ENCODE measurements at places on chromosomes 4 and X.

- DNase-seq = no peak
Observed at GRCh38 chrX:13396924-13397323, 77.1 kb upstream of the ATXN3L start.

DNA sequence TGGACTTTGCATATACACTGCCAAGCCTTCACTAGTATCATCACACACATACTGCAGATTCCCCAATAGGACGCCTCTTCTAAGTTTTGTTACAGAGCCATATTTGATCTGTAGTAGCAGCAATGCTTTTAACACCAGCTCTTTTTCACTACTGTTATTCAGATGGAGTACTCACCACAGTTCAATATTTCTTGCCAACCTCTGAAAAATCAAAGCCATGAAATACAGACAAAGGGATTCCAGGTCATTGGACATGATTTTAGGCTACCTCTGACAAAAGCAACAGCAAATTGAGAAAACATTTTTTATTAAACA is 390.7 kb upstream of the ADGRL3 start:
- DNase-seq = no peak

GRCh38 chrX:149987613-149988012 is 49.3 kb upstream of the EOLA2 start:
- no peak for DNase-seq

DNA sequence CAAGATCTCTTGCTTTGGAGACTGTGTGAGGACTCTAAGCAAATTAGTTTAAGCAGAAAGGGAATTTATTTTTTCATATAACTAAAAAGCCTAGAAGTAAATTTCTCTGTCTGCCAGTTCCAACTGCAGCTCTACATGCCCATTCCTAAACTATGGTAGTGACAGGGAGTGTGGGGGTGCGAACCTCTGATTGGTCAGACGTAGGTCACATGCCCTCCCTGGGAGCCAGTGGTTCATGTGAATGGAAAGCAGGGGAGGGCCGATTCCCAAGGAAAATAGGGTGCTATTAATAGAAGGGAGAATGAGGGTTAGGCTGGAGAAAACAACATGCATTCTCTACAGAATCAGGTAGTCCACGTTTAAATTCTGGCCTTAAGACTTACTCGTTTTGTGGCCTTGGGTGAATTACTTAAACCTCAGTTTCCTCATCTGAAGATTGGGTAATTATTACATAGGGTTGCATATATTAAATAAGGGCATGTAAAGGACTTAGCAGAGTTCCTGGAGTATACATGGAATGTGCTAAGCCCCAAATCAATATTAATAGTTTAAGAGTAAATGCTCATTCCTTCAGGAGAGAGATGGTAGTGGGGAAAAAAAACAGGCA is 7.2 kb downstream of the RAB33B start:
- no peak for DNase-seq

DNA sequence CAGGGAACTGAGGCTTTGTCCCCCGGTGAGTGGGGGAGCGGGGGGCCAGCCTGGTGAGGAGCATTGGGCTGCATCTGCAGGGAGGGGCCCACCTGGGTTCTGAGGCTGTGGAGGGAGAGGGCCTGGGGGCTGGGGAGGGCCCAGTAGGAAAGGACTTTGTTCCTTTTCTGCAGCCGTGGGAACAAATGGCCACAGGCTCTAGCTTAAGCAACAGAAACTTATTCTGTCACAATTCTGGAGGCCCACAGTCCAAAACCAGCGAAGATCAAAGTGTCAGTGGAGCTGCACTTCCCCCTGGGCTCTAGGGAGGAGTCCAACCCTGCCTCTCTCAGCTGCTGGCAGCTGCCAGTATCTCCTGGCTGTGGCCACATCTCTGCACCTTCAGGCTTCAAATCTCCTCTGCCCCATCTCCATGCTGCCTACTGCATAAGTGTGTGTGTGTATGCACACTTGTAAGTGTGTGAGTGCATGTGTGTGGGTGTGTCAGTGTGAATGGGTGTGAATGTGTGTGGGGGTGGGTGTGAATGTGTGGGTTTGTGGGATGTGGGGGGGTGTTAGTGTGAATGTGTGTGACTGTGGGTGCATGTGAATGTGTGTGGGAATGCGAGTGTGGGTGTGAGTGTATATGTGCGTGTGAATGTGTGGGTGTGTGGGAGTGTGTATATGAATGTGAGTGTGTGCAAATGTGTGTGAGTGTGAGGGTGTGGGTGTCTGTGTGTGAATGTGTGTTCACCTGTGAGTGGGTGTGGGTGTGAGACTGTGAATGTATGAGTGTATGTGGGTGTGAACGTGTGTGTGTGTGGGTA is 204.5 kb upstream of the PSAPL1 start:
- DNase-seq = no peak

GRCh38 chrX:72299891-72300630 is 5.7 kb downstream of the CITED1 start:
- DNase-seq = no peak

DNA sequence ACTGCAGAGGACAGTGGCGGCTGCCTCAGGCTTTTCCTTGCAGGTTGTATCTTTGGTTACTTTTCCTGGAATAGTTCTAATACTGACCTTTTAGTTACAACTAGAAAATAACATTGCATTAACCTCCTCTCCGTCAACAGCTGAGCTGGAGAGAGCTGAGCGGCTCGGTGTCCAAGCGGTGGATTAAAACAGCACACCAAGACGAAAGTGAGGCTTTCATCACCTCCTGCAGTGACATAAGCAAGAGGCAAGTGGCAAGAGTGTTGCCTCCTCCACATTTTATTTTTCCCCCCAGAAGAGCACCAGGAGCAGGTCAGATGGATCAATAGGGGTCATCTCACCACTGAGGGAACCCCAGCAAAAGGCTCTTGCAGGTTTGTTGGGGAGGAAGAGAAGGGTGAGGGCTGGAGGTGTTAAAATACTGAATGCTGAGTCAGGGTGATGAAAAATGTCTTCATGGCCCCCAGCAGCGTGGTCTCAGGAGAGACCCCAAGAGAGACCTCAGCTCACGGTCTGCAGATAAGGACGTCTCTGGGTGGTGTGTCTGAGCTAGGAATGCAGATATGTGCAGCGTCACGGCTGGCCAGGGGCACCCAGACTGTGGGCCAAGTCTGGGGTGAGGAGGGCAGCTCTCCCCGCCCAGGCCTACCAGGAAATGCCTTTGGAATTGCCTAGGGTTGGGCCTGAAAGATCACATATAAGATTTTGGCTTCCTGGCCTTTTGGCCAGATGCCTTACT is 50.3 kb downstream of the CASP3 start:
- DNase-seq = no peak

DNA sequence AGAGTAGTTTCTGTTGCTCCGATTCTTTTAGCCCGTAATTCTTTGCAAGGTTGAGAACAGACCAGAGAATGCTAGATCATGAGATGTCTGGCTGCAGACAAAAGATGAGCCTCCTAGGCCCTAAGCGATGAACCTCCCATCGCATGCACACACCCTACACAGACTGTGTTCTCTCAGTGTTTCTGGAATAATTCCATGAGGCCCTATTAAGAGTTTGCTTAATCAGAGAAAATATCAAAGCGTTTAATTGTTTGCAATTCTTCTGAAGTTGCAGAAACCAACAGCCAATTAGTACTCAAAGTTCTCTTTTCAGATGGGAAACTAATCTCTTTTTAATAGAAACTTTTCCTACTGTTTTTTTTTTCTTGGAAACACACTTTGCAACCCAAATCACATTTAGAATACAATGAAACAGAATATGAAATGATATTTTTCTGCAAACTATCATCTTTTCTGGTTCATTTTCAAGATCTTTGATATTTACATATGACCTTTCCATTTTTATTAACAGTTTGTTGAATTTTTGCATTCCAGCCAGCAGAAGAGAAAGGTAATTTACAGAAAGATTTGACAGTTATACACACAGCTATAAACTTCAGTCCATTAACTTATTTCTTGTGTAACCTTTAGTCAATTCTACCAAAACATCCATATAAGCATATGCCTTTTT is 1525.6 kb downstream of the ARAP2 start:
- no peak for DNase-seq

- DNase-seq = no peak
Observed at GRCh38 chrX:133921764-133922389, 63.5 kb downstream of the GPC3 start.

DNA sequence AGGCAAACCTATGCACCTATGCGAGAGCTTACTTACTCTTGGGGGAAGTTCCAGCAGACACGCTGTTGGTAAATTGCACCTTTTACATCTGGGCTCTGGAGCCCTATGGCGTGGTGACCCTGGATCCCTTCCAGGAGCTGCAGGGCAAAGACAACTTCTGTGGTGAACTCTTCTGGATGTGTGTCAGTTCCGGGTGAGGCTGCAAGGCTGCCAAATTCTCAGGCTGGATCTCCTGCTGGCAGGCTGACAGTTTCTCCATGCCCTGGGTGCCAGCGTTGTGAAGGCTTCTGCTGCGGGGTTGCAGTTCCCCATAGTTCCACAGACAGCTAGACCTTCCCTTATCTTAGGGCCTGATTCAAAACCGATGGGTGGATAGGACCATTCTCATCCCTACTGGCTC is 37.9 kb downstream of the RAP2C start:
- DNase-seq = no peak

Data from anterior cingulate cortex (tissue), 58 donors.